ENCODE measurements at places on chromosomes 3 and 15. TPM values are rescaled to one million over a fixed set of nuclear protein-coding genes. Genes with fewer than 3 reads are reported as not detected.

TRAT1 gene
- not detected for total RNA-seq

DNA sequence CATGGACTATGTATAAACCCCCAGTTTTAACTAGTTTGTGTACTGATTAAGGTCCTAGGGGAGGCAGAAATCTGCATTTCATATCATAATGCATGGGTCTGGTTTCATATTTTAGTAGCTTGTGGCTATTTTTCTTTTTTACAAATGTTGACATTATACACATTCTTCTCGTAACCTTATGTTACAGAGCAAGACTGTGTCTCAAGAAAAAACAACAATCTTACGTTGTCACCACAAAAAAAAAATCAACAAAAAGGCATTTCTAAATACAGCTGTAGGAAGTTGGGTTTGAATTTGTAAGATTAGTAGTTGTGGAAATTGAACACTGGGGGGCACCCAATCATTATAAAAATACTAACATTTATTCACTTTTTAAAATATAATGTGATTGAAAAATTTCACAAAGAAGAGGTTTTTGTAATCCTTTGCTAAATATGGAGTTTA lies 17.9 kb downstream of the SERP1 start:
- DNase-seq = no peak

GRCh38 chr3:112140584-112140983 lies 7.5 kb upstream of the GCSAM start:
- no peak for DNase-seq

GRCh38 chr3:83622526-83622925 lies 1336.3 kb upstream of the CADM2 start:
- no peak for DNase-seq

DNA sequence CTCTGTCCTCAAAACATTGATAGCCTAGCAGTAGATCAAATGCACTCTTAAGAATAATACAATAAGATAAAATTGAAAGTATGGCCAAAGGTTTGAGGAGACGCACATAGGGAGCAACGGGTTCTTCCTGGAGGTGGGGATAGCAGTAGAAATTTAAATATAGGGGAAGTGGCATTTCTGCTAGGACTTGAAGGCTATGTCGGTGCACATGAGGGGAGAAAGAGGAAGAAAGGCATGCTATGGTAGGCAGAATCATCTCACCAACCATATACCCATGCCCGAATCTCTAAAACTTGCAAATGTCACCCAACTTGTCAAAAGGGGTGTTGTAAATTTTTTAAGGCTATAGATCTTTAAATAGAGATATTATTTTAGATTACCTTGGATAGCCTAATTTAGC lies 735.1 kb upstream of the LMCD1 start:
- DNase-seq = no peak

KLHL40 gene
- total RNA-seq = not detected

NAALADL2 gene
- total RNA-seq = 11.7 TPM

DNA sequence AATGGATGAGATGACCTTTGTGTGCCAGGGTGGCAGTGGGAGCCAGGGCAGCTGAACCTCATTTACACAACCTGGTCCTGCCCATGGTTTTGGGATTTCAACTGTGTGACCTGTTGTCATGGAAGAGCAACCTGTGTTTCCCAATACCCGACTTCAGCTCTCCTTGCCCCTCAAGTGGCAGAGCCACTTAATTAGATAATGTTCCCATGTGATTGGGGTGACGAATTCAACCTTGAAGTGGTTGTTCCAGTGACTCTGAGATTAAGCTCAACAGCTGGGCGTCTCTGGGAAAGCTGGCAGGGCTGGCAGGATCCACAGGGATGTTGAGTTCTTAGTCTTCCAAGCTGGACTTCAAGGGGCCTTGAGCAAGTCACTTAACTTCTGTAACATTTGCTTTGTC lies 71.0 kb downstream of the THSD4 start:
- no peak for DNase-seq

SMAD6 gene
- 64.5 TPM for total RNA-seq

GRCh38 chr3:51670053-51670822 lies 814 bp upstream of the TEX264 start:
- DNase-seq = no peak

GCSAM gene
- total RNA-seq = not detected

DNA sequence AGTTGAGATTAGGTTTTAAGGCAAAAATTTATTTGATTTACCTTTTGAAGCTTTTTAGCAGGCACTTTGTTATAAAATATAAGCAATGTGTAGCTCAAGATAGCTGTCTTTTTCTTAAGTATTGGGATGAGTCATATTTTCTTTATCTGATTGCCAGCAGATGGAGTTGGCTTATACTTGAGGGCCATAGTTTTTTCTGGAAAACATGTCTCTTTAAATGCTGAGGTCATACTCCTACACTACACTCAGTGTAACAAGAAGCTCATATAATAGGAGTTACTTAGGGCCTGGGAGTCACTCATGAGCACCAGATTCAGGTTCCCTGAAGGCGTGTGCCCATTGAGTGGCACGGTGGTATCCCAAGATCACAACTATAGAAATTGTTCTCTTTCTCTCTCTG lies 579.8 kb downstream of the EDEM1 start:
- DNase-seq = no peak

GRCh38 chr15:22989576-22990477 lies 9.7 kb upstream of the CYFIP1 start:
- peak; percentile 11 for DNase-seq

GRCh38 chr3:79424811-79425210 lies 343.0 kb downstream of the ROBO1 start:
- no peak for DNase-seq

MYZAP gene
- total RNA-seq = not detected

GRCh38 chr3:9247361-9247940 lies 2.0 kb downstream of the SRGAP3 start:
- peak; percentile 15 for DNase-seq

SLC27A2 gene
- 0.57 TPM for total RNA-seq

GRCh38 chr3:11509173-11510000 lies 134.3 kb downstream of the VGLL4 start:
- DNase-seq = peak; percentile 81

TMEM40 gene
- total RNA-seq = not detected

- no peak for DNase-seq
Measured at GRCh38 chr3:178202194-178202593, 334.0 kb upstream of the KCNMB2 start.

- DNase-seq = no peak
Measured at GRCh38 chr3:50171540-50172301, 16.6 kb downstream of the SEMA3F start.

GRCh38 chr3:133258358-133258757 lies 141.5 kb upstream of the BFSP2 start:
- DNase-seq = no peak

DNA sequence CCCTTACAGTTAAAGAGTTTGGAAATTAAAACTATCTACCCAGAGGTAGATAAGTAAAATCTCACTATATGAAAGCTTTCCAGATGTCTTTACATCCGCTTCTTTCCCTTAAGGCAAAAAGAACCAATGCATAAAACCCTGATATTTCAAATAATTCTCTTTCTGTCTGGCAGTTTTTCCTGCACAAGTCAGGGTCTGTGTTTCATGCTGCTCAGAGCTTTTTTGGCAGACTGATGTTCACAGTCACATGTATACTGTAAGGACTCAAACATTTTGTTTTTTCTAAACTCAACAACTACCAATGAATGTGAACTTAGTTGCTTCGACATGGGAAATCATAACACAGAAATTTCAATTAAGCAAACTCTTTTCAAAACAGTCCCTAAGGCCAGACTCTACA lies 988.4 kb downstream of the EPHA3 start:
- DNase-seq = no peak

DNA sequence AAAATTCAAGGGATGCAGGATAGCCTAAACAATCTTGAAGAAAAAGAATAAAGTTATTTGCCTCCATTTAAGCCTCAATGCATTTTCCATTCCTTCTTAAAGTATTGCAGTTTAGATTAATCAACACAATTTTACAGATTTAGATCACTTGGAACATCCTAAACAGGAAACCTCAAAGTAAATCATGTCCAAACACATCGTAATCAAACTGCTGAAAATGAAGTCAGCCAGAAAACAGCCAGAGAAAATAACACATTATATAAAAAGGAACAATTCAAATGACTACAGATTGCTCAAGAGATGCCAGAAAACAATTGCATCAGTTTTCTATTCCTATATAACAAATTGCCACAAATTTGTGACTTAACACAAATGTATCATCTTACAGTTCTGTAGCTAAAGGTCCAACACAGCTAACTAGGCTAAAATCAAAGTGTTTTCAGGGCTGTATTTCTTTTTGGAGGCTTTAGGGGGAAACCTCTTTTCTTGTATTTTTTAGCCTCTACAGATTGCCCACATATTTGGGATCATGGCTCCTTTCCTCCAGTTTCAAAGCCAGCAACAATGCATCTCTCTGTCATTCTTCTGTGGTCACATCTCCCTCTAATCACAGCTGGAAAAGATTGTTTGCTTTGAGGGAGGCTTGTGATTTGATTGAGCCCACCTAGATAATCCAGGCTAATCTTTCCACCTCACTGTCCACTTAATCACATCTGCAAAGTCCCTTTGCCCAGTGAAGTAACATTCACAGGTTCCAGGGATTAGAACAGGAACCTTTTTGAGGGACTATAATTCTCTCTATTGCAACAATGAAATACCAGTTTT lies 543.3 kb upstream of the UBE2E2 start:
- DNase-seq = no peak

- DNase-seq = peak; percentile 60
Measured at GRCh38 chr15:90660195-90660998, 56.7 kb upstream of the BLM start.

DNA sequence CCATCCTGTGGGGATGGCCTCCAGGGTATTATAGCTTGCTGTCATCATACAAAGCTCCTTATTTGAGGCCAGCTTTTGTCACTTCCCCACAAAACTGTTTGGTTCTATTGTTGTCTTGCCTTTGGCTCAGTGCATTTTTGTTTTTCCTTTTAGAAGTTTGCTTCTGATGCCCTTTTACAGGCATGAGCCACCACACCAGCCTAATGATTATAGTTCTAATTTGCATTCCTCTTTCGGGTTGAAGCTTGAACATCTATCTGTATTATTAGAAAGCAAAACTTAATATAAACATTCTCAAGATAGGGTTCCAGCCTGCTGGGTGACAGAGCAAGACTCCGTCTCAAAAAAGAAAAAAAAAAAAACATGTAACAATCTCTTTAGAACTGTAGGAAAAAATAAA lies 39.8 kb downstream of the SMARCC1 start:
- no peak for DNase-seq

PLSCR5 gene
- not detected for total RNA-seq

RHOV gene
- 0.23 TPM for total RNA-seq

MDFIC2 gene
- total RNA-seq = not detected

GRCh38 chr15:101490408-101490891 lies 943 bp upstream of the PCSK6 start:
- no peak for DNase-seq

CXCR6 gene
- total RNA-seq = not detected

GRCh38 chr3:52385157-52385556 lies 59.7 kb downstream of the SEMA3G start:
- DNase-seq = peak; percentile 15

SLC12A1 gene
- total RNA-seq = not detected

DNA sequence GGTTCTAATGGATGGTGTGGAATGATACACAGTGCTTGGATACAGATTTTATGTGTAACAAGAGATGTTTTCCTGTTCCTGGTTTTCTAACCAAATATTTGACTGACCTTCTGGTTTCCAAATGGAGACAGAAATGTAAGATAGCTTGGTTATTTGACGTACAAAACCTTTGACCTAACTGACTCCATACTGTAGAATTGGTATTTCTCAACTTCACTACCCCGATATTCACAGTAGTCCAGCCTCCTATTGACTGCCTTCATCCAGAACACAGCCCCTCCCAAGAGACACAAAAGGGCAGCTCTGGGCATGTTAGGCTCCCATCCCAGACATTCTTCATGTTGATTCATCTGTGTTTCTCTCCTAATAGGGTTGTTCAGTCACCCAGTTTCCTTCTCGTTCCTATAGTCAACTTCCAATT lies 33.4 kb downstream of the MYO1E start:
- no peak for DNase-seq

SLC15A2 gene
- not detected for total RNA-seq

CAND2 gene
- not detected for total RNA-seq

SPTBN5 gene
- total RNA-seq = not detected

- no peak for DNase-seq
Measured at GRCh38 chr3:163056874-163057497, 1560.4 kb downstream of the OTOL1 start.

HTR3E gene
- not detected for total RNA-seq

DNA sequence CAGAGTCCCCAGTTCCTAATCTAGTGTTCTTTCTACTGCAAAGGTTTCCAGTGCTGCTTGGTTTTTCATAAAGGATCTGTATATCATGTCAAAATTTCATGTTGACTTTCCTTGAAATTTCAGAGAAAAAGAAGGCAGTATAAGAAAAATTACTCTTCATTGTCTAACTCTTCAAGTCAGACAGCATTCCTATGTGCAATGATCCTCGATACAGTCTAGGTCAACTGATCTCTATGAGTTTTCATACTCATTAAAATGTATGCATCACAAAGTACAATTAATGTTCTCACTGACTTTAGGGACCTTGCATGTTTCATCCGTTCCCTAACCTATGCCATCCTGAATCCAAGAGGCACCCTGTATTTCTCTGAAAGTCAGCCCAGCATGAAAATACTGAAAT lies 317.3 kb downstream of the ZBTB20 start:
- peak; percentile 16 for DNase-seq

GPR27 gene
- total RNA-seq = 12.1 TPM

DNA sequence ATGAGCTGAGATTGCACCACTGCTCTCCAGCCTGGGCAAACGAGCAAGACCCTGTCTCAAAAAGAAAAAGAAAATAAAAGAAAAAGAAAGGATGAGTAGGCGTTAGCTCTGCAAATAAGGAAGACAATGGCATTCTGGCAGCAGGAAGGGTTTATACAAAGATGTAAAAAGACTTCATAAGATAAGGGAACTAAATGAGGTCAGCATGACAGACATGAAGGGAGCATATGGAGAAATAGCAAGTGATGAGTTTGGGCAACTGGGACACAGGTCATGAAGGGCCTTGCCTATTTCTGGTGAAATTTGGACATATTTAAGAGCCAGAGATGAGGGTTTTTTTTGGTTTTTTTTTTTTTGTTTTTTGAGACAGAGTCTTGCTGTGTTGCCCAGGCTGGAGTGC lies 24.5 kb downstream of the TMEM266 start:
- no peak for DNase-seq

DNA sequence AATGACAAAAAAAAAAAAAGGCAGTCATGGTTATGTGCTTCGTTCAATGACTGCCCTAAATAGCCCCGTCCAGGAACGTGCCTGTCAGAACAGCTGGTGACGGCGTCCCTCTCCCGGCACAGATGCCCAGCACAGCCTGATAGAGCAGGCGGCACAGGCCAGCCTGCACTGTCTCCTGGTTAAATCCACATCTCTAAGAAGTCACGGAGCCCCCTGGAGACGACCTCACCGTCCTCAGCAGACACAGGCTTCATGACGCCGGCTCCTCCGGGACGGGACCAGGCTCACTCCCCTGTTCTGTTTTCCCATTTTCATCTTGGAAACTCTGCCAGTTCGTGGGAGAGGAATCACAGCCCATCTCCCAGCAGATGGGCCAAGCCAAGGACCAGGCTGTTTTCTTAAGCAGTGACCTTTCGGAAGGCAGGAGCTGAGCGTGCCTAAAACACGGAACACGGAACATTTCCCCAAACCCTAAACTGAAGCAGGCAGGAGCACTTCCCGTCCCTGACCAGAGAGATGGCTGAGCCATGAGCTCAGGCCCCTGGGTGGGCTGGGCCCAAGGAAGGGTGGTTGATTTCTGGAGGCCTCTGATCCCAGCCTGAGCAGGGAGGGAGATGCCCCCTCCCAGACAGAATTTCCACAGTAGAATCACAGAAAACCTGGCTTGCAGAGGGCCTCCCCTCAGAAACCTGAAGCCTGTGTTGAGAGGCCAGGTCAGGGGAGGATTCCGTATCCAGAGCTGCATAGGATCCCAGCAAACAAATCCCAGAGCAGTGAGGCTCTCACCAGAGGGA lies 35.9 kb downstream of the ADCY5 start:
- DNase-seq = no peak

IMPG2 gene
- not detected for total RNA-seq

Measured in Caki2 (cell line).